ENCODE measurements at places on chromosomes 12 and 14.
A peak's percentile ranks its signal among the peaks of the same experiment; 100 is the strongest.

DNA sequence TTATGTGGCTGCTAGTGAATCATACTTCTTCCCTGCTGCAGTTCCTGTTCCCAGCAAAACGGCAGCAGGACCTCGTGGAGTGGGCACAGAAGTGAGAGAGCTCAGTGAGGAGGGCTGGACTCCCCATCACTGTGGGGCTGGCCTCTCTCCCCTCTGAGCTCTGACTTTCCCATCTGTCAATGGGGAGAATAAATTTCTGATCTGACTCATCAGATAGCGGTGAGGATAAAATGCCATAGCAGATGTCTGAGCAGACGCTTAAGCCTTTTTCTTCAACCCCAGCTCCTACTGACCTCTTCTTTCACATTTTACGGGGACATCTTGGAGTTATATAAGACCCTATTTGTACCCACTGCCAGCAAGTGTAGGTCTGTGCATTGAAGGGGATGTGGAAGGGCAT is 116.6 kb downstream of the CRACR2A start:
- DNase-seq, result no peak

- no peak for DNase-seq
Measured at GRCh38 chr12:93737457-93738198, 60.5 kb downstream of the CRADD start.

DNA sequence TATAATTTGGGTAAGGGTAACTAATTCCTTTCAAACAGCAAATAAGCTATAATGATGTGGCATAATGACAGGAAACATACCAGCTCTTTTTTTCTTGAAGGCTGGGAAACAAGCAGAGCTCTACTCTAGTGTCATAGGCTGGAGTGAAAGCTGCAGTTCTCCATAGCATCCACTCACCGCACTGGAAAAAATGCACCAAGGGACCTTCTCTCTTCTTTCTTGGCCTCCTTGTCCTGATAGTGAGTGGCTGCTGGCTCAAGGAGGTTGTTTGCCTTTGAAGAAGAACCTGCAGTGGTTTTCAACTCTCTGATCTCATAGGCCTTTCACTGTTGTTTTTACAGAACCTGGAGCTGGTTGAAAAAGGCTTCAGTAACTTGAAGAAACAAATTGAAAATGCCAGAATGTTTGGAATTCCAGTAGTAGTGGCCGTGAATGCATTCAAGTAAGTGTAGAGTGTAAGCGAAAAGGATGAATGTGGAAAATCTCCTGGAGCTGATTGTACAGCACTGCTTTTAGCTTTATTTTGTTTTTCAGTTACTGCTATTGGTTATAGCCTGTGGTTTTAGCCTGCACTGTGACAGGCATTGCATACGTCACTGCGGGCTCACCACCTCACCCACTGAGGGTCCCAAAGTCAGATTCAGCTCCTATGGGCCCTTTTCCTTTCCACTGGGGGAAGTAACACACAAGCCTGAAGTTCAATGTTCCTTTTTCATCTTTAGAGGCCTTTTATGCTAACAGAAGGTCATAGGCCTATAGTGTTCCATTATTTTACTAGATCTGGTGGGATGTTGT is 17.2 kb upstream of the AKAP5 start:
- DNase-seq, result no peak

GRCh38 chr12:13023811-13024530 is 20.2 kb upstream of the FAM234B start:
- no peak for DNase-seq

DNA sequence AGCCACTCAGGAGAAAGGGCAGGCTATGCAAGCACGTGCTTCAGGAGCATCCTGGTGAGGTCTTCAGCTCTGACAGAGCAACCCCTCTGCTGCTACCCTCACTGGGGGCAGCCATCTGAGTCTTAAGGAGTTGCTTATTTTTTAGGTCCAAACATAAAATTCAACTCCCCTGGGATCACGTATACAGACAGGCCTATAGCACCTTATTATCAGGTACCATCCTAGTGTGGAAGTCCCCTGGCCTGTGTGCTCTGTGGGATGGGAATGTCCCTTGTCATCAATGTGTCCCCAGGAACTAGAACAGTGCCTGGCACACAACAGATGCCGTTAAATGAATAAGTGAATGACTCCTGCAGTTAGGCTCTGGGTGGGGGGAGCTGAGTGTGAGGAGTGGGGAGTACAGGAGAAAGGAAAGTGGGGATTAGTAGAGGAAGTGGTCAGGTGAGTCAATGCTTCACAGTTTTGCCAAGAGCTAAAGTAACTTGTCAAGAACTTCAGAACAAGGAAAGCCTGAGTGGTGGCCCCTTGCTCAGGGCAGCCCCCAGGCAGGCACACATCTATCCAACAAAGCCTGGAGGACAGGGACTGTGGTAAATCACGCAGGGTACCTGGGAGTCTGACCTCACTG is 33.5 kb downstream of the DAD1 start:
- DNase-seq, result no peak

- peak; percentile 94 for DNase-seq
Measured at GRCh38 chr12:104643819-104644669, 187.3 kb downstream of the CHST11 start.

GRCh38 chr12:51390891-51391282 is 319 bp downstream of the GALNT6 start:
- no peak for DNase-seq

DNA sequence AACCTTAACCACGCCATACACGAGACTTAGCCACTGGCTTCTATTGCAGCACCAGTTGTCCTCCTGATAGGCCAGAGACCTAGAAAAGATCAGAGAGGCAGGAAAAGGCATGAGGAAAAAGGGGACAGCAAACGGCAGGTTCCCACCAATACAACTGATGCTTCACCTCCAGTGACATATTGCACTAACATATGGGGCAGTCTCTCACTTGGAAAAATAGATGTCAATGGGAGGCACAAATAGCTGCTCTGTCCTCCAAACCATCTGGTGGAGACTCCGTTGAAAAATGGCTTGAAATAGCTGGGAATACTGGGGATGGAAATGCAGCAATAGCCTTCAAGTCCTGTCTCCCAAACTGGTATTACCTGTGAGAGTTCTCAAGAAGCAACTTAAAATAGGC is 20.3 kb downstream of the SLC8A3 start:
- no peak for DNase-seq

DNA sequence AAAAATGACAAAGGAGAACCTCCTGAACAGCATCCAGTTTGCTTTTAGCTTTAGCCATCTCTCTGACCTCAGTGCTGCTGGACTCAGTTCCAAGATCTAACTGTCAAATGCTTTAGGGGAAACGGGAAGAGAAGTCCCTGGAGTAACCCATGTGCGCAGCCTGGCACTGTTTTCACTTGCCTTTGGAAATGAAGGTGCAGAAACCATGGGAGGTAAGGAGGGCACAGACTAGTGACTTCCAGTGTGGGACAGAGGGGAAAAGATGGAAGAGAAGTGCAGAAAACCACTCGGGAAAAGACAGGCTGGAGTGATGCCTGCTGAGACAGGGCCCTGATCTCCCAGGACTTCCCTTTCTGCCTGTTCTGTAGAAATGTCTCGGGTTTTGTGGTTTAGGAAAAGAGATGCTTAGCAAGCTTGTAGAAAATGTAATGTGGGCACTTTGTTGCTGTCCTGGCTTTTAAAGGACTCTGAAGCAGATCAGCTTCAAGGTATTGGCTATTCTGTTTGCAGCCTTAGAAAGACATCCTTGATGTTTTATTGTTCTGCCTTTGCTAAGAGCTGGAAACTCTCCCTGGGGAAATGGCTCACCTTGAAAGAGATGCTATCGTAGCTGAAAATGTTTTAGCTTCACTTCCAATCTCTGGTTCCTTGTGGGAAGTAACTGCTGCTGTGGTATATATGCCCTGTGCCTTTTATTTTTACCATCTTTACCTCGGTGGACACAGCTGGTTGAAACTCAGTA is 124.6 kb upstream of the HIF1A start:
- no peak for DNase-seq

DNA sequence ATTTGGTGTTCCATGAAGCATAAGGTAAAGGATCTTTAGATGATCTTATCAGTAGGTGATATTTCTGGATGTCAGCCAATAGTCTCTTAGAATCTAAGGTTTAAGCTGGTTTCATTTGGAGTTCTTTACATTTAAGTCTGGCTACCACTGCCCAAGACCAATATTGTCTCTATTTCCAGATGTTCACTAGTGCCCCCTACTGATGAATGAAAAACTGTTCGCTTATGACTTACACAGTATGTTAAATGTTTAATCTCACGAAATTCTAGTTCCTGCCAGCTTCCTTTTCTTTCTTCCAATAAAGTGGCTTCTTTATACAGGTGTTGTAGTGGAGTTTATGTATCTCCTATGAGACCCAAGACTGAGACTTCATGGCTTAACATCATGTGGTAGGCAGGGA is 31.8 kb upstream of the MIS18BP1 start:
- DNase-seq, result no peak

DNA sequence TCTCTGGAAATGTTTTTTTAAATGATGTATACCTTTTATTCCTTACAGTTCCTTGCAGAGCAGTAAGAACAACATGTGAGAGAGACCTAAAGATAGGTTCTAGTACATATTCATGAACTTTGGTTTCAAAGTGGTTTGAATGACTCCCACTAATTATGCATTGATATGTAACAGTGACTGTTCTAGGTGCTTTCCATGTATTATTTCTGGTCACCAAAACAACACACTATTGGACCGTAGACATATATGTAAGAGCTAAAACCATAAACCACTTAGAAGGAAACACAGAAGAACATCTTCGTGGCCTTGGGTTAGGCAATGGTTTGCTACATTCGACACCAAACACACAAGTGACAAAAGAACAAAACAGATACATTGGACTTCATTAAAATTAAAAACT is 37.9 kb downstream of the SOX5 start:
- DNase-seq, result no peak

GRCh38 chr12:109863847-109864712 is 16.3 kb downstream of the GLTP start:
- no peak for DNase-seq

DNA sequence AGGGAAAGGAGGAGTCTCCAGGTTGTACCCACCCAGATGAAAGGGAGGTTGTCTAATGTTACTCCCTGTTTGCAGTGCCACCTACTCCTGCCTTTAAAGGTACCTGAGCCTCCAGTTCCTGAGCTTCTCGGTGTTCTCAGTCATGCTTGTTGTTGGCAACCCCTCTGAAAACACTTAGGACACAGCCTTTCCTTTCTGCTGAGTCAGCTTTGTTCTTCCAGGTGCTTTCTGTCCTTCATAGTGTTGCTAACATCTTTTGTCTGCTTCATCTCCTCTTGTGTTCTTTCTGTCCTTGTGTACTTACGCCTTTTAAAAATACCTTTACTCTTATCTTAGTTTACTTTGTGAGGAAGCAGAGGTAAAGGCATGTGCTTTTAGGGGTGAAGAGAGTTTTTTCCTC is 97.0 kb upstream of the NEDD1 start:
- DNase-seq, result no peak

- DNase-seq, result no peak
Measured at GRCh38 chr14:32656601-32657000, 282.1 kb upstream of the NPAS3 start.

DNA sequence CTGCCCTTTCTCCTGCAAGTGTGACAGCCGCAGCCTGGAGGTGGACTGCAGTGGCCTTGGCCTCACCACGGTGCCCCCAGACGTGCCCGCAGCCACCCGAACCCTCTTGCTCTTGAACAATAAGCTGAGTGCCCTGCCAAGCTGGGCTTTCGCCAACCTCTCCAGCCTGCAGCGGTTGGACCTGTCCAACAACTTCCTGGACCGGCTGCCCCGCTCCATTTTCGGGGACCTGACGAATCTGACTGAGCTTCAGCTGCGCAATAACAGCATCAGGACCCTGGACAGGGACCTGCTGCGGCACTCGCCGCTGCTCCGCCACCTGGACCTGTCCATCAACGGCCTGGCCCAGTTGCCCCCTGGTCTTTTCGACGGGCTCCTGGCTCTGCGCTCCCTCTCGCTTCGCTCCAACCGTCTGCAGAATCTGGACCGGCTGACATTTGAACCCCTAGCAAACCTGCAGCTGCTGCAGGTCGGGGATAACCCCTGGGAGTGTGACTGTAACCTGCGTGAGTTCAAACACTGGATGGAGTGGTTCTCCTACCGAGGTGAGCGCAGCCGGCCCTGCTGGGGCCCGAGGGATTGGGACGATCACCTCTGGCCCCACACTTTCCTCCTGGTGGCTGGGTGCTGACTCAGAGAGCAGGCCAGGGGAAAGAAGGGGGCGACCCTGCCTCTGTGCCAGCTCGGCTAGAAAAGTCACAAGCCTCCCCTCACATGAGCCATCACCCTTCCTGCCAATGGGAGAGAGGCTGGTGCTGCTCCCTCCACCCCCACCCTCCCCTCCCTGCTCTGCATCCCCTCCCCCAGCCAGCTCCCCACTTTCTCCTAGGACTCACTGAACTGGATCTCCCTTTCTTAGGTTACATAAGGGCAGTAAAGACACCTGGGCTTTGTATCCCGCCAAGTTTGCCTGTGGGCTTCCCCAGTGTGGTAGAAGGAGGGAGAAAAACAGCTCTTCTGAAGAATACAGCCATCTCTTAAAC is 10.9 kb downstream of the LRTM2 start:
- DNase-seq, result no peak

GRCh38 chr12:93333828-93334227 is 43.9 kb upstream of the NUDT4 start:
- no peak for DNase-seq

- no peak for DNase-seq
Measured at GRCh38 chr12:25692115-25693035, 139.3 kb upstream of the LMNTD1 start.

DNA sequence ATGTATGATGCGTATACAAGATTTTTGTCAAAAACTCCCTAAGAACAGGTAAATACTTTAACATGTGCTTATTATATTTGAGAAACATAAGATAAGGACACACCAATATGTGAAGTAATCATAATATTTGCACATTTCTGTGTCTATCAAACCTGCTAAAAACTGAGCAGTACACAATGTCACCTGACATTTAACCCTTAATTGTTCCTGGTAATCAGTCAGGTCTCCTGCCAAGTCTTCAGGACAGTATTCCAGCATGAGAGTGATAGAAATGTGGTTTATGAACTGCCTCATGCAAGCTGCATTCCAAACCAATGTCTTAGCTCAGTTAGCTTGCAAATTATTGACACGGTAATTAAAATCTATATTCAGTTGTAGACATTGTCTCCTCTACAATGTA is 4.2 kb downstream of the SOX5 start:
- no peak for DNase-seq

DNA sequence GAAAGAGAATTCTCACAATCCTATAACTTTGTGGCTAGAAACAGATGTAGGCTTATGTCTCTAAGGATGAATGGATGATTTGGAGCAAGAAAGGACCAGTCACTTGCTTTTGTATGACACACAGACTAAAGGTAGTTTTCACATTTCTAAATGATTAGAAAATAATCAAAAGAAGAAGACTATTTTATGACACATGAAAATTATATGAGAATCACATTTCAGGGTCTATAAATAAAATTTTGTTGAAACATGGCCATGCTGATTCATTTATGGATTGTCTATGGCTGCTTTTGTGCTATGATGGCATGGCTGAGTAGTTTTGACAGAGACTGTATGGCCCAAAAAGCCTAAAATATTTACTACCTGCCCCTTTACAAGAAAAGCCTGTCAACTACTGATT is 49.4 kb upstream of the FRMD6 start:
- DNase-seq, result no peak

DNA sequence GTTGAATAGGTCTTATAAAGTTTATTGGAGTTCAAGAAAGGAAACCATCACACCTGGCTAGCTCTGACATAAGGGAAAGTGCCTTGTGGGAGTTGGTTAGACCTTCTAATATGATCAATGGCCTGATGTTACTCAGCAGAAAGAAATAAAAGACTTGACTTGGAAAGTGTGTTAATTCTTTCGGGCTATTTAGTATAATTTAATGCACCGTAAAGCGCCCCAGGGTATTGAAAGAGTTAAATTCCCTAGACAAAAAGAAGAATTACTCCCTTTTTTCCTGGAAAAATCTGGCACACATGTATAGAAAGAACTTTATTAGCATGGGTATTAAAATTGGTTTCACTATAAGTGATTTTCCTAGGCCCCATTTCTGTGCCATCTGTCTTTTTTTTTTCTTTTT is 1125.7 kb upstream of the FLRT2 start:
- no peak for DNase-seq
